ENCODE measurements at places on chromosomes 1 and 21. TPM values are rescaled to one million over a fixed set of nuclear protein-coding genes. Genes with fewer than 3 reads are reported as not detected.

The PRAMEF17 gene
- total RNA-seq, result not detected

DNA sequence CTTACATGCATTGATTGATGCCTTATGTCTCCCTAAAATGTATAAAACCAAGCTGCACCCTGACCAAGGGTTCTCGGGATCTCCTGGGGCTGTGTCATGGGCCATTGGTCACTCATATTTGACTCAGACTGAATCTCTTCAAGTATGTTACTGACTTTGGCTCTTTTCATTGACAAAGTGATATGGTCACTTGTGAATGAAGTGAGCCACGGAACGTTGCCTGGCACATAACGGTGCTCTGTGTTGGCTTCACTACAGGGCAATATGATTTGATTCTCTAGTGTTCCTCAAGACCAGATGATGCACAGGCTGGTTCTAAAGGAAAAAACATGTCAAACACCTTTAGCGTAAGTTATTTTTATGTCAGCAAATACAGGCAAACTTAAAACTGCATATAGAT lies 11.4 kb upstream of the IL10RB start:
- no peak for DNase-seq

DNA sequence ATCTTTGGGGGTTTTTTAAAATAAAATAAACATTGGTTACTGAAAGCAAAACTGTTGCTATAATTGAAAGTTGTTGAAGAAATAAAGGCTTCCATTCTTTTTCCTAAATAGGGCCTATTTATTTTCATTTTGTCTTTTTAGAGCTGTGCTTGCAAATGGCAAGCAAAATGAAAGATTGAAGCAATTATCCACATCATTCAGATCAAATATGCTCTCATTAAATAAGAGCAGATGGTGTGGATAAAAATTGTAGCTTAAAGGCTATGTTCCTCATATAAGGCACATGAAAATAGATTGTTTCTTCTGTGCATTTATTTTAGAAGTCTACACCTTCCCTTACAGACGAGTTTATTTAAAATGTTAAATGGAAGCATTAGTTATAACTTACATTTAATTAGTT lies 1317.7 kb downstream of the MRPL39 start:
- DNase-seq, result no peak

The OR2T6 gene
- not detected for total RNA-seq

The CD247 gene
- 8.7 TPM for total RNA-seq

GRCh38 chr1:235597867-235598553 lies 51.6 kb downstream of the GNG4 start:
- no peak for DNase-seq

The FCGR1A gene
- 65.3 TPM for total RNA-seq

The AADACL3 gene
- total RNA-seq, result not detected

The C1orf185 gene
- total RNA-seq, result not detected
